ENCODE measurements at places on chromosomes 1 and 21. TPM values are rescaled to one million over a fixed set of nuclear protein-coding genes. Genes with fewer than 3 reads are reported as not detected.

GRCh38 chr1:167893798-167894197 lies 20.1 kb downstream of the ADCY10 start:
- DNase-seq, result no peak

- no peak for DNase-seq
These were observed 8.7 kb upstream of the KCNK1 start for GRCh38 chr1:233605205-233605604.

- no peak for DNase-seq
These were observed 1.5 kb upstream of the ETV3L start for GRCh38 chr1:157101149-157101548.

DMBX1 gene
- not detected for total RNA-seq

OPTC gene
- not detected for total RNA-seq

POMGNT1 gene
- 137 TPM for total RNA-seq

All from left ventricle myocardium superior (tissue), 1 donor.